ENCODE measurements at places on chromosomes 1 and 21.

- no peak for DNase-seq
These were observed 319.6 kb upstream of the TMPRSS15 start for GRCh38 chr21:18723171-18723570.

DNA sequence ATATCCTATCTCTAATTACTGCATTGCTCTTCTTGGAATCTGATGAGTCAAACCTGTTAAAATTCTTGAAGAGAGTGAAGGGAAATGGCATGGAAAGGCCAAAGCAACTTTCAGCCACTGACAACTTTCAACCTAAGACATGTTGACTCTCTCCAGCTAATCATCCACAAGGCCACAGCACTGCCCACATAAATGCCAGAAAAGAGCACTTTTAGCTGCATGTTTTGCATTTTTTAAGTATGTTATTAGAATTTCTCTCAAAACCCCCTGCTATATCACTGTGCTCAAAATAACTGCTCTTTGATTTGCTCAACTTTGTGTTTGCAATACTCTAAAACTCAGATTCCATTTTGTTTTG is 352.5 kb downstream of the ADGRL2 start:
- no peak for DNase-seq

GRCh38 chr1:229347528-229347927 is 4.7 kb upstream of the CCSAP start:
- DNase-seq, result no peak

DNA sequence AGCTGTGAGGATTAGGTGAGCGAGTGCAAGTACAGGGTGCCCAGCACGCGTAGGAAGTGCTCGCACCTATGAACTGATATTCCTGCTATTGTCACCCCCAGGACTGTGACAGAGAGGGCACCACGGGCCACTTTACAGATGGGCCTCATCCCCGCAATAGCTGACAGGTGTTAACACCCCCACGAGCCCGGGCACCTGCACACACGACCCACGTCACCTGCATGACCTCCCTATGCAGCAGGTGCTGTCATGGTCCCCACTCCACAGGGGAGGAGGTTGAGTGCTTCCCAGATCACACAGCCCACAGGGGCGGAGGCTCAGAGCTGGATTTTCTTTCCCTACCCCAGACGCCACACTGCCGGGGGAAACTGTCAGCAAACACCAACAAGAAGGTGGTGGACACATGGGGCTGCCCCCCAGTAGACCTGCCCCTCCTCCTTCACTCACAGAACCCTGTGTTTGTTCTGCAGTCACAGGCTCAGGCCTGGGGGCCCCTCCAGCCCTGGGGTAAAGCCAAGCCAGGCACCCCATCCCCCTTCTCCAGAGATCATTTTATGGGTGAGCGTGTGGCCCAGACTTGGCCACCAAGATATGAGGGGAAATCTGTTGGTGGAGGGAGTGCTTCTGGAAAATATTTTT is 465.5 kb downstream of the MATN1 start:
- no peak for DNase-seq

- DNase-seq, result no peak
These were observed 5.0 kb upstream of the PMVK start for GRCh38 chr1:154941333-154942013.

DNA sequence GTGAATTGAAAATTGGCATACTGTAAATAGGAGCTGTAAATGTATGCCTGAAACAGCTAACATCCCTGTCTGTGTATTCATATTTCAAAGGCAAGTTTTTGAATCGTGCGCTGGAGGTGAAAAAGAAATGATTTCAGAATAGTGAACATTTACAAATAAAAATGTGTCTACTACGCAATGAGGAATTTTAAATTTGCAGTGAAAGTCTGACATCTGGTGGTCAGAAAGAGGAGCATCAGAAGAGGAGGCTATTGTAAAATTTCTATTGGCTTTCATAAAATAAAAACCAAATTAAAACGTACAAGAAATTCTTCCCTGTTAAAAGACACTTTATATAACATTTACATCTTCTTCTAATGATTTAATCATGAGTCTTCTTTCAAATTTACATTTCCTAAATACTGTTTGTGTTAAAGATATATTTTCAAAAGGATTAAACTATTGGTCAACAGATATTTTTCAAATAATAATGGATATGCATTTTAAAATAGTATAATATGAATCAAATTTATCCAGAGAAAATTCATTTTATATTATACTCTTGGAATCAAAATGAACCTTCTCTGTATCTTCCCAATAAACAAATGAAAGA is 113.7 kb upstream of the RRP15 start:
- DNase-seq, result peak; percentile 26

GRCh38 chr1:201715801-201716741 is 112.9 kb upstream of the IPO9 start:
- DNase-seq, result no peak

DNA sequence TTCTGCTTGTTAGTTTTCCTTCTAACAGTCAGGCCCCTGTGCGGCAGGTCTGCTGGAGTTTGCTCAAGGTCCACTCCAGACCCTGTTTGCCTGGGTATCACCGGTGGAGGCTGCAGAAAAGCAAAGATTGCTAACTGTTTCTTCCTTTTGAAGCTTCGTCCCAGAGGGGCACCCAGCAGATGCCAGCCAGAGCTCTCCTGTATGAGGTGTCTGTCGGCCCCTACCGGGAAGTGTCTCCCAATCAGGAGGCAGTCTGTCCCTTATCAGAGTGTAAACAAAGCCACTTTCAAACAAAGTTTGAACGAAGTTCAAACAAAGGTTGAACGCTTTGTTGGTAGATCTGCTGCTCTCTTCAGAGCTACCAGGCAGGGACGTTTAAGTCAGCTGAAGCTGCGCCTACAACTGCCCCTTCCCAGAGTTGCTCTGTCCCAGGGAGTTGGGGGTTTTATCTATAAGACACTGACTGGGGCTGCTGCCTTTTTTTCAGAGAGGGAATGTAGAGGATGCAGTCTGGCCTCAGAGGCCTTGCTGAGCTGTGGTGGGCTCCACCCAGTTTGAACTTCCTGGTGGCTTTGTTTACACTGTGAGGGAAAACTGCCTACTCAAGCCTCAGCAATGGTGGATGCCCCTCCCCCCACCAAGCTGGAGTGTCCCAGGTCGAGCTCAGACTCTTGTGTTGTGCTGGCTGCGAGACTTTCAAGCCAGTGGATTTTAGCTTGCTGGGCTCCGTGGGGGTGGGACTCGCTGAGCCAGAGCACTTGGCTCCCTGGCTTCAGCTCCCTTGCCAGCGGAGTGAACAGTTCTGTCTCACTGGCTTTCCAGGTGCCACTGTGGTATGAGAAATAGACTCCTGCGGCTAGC is 401.8 kb downstream of the SRGAP2C start:
- no peak for DNase-seq

DNA sequence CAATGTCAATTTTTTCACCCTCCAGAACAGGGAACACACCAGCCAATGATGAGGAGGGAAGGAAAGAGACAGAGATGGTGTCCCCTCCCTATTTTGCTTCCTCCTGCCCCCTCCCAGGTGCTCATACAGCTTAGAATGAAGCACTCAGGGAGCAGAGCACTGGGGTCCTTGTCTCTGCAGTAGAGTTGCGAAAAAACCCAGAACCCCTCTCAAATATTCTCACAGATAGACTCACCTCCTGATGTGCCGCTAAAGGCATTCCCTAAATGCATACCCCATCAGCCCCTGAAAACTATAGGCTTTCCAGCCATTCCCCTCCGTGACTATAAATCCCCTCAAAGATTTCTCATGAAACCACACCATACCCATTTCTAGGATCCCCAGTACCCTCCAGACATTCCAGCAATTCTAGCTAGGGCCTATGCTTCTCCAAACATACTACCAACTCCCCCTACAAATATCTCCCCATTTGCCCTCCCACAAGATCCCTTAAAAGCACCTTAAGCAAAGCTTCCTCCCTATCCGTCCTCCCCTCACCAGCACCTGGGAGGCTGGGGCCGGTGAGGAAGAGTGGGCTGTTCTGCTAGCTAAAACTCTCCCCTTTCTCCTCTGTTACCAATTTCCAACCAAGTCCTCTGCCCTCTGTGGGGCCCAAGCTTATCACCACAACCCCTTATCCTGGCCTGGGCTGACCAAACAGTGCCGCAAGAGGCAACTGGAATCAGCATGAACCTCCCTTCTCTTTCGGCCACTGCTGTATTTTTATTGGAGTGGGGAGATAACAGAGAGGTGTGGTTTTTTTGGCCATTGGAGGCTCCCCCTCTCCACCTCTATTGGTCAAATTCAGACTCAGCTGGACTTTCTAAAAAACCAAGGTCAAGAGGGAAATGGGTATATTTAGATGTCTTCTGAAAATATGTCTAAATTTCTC is 54.7 kb downstream of the RHBG start:
- DNase-seq, result no peak

- DNase-seq, result no peak
These were observed 36.6 kb downstream of the XCL1 start for GRCh38 chr1:168613038-168613451.

GRCh38 chr1:59057796-59058195 is 239.1 kb upstream of the FGGY start:
- peak; percentile 46 for DNase-seq

DNA sequence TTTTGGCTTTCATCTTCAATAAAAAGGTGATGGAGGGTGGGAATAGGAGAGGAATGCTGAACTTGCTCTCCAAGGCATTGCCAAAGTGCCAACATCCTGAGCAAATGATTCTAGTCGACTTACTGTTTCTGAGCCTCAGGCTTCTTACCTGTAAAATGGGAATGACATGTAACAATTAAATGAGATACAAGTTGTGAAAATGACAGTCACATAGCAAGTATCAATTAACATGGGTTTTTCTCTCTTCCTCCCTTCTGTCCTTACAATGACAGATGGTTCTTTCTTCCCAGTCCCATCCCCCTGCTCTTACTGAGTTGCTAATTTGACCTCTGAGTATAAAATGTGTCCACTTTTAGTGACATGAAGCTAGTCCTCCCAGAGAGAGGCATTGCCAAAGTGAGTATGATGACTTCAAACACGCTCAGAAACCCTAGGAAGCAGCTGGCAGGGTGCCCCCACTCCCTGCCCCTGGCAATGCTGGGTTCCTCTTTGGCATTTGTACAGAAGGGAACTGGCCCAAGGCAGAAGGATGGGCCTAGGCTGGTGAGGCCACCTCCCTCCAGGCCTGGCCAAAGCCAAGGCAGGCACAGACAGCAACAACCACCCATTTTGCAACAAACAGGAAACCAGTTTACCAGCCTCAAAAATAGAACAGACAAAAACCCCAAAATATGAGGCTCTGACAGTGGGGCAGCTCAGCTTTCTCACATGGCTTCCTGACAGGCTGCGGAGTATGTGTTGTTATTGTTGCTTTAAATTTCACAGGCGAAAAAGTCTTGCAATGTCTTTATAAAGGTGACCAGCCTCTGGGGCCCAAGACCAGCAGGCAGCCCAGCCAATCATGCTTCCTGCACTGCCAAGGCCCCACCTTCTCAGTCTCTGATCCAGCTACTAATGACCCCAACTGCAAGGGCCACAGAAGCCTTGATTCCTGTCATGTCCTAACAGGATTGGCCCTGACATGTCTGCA is 115.9 kb downstream of the HIVEP3 start:
- no peak for DNase-seq

DNA sequence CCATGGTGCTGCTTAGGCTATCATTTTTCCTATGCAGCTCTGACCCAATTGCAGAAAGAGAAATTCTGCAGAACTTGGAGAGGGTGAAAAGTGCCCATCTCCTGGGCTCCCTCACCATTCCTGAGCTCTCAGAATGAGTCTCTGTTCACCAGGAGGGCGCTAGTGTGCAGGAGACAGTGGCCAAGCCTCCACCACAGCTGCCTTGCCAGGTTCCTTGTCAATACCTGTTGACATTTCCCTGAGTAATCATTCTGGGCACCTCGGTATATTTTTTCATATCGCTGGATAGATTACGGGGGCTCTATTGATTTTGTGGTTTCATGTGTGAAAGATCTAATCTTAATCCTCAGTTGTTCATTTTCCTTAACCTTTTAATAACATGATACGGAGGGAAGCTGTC is 13.0 kb upstream of the C8B start:
- no peak for DNase-seq

DNA sequence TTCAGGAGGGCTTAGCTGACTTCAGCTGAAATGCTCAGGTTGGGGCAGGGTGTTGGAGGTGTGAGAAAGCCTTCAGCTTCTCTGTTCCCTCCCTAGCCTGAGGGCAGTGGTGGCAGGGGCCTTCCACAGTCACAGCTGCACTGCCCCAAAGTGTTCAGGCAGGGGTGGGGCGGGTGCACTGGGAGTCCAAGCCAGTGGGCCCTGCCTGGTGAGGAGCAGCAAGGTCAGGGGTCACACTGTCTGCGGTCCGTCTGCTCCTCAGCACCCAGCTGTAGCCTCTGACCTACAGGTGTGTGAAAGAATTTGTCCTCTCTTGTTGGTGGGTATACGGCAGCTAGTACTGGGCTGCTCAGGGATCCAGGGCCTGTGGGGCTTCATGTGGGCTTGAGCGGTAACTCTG is 490.4 kb upstream of the NCAM2 start:
- DNase-seq, result no peak

- no peak for DNase-seq
These were observed 5.9 kb upstream of the MARCKSL1 start for GRCh38 chr1:32341971-32342370.

GRCh38 chr1:7993593-7994479 is 32.3 kb downstream of the ERRFI1 start:
- peak; percentile 79 for DNase-seq

Data from fibroblast of lung (primary cell).